ENCODE measurements at places on chromosomes 1 and 21. TPM values are rescaled to one million over a fixed set of nuclear protein-coding genes. Genes with fewer than 3 reads are reported as not detected.

- peaks cover 13% of the 10 kb centered on the region for H3K4me1 ChIP-seq
- DNase-seq: no peak
- no peak overlapping the region for H3K27ac ChIP-seq
- H3K27me3 ChIP-seq: no peaks in the 10 kb centered on the region
- H3K4me3 ChIP-seq: no peak overlapping the region
Measured at GRCh38 chr1:89755591-89755990, 65.2 kb upstream of the LRRC8D start.

GRCh38 chr1:7335224-7335879, 435.7 kb upstream of the VAMP3 start:
- H3K4me3 ChIP-seq: no peak overlapping the region
- no peaks in the 10 kb centered on the region for H3K36me3 ChIP-seq
- no peak overlapping the region for H3K27ac ChIP-seq
- H3K4me1 ChIP-seq: no peaks in the 10 kb centered on the region
- DNase-seq: no peak

GRCh38 chr1:42982641-42983040, 24.0 kb upstream of the SLC2A1 start:
- no peaks in the 10 kb centered on the region for H3K27me3 ChIP-seq
- no peak overlapping the region for H3K27ac ChIP-seq

DNA sequence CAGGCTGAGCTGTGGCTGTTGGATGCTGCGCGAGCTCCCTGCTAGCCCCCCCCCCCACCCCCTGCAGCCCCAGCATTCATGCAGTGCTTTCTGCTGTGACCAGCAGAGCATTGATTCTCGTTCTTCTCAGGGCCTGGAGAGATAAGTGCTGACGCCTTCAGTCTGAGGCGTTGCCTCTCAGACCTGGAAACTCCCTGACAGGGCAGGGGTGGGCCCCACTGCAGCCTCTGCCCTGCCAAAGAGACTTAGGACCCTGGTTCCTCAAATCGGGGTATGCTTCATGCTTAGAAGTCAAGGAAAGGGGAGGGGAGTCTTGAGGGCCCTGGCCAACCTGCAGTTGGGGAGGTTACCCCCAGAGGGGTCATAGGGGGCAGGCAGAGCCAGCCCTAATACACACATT, 38.5 kb downstream of the PTPRF start:
- no peak for DNase-seq
- H3K27me3 ChIP-seq: no peaks in the 10 kb centered on the region
- H3K4me3 ChIP-seq: no peak overlapping the region
- H3K36me3 ChIP-seq: no peaks in the 10 kb centered on the region
- H3K27ac ChIP-seq: no peak overlapping the region

DNA sequence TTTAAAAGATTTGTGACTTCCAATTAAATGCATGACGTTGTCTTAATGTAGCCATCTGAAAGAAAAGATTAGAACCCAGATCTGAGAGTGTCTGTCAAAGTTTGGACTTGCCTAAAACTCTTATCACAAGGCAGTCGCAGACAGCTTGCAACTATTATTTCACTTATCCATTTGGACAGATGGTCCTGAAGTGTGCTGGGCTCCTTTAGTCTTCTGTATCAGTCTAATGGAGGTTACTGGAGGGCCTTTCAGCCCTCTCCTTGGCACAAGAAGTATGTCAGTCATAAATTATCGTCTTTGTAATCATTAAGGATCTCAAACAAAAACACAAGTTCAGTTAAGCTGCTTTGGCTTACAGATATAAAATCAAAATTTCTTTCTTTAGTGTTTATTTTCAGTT, 15.5 kb downstream of the PROX1 start:
- no peak overlapping the region for H3K4me3 ChIP-seq
- no peaks in the 10 kb centered on the region for H3K27me3 ChIP-seq
- H3K36me3 ChIP-seq: no peaks in the 10 kb centered on the region
- H3K27ac ChIP-seq: no peak overlapping the region

- no peak overlapping the region for H3K27ac ChIP-seq
- no peaks in the 10 kb centered on the region for H3K27me3 ChIP-seq
- no peaks in the 10 kb centered on the region for H3K4me1 ChIP-seq
- DNase-seq: no peak
- no peaks in the 10 kb centered on the region for H3K36me3 ChIP-seq
Measured at GRCh38 chr1:36781098-36781497, 253.2 kb downstream of the GRIK3 start.

DNA sequence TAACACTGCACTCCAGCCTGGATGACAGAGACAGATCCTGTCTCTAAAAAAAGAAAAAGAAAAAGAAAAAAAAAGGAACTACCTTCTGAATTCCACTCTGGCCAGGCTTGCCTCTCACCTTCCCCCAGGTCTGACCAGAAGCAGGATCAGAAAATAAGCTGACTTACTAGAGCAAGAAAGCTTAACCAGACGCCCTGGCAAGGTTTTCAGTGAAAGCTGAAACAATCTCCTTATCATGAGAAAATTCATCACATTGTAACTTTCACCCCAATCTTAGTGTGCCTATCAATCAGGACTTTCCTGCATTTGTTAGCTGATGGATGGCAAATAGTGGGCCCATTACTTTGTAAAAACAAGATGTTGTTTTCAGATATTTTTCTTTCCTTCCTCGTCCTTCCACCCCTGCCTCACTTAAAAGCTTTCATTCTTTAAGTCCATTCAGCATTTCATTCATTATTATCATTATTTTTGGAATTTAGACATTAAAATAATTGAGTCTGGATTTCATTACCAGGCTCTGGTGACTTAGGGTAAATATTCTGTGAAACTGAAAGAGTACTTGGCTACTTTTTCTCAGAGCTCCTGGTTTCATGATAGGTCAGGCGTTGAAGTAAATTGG, 96.5 kb upstream of the CD34 start:
- H3K27me3 ChIP-seq: no peaks in the 10 kb centered on the region
- H3K36me3 ChIP-seq: no peaks in the 10 kb centered on the region
- H3K4me3 ChIP-seq: no peak overlapping the region
- DNase-seq: no peak
- no peak overlapping the region for H3K27ac ChIP-seq

DNA sequence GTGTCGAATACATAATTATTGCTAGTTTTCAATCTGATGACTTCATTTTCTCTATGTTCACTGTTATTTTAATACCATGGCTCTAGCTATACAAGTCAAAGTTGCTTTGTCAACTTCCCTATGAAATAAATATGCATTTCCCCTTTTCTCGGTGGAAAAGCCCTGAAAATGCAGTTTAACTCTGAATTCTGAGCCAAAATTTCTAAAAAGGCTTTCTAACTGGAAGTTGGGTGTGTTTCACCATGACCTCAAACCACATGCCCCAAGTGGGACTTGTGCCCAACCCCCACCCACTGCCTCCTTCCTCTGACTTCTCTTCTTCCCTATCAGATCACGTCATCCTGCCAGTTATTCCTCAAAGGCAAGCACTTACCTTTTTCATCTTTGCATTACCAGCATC, 8.9 kb downstream of the MKNK1 start:
- H3K36me3 ChIP-seq: no peaks in the 10 kb centered on the region
- no peak for DNase-seq
- H3K4me3 ChIP-seq: no peak overlapping the region
- H3K27me3 ChIP-seq: no peaks in the 10 kb centered on the region

DNA sequence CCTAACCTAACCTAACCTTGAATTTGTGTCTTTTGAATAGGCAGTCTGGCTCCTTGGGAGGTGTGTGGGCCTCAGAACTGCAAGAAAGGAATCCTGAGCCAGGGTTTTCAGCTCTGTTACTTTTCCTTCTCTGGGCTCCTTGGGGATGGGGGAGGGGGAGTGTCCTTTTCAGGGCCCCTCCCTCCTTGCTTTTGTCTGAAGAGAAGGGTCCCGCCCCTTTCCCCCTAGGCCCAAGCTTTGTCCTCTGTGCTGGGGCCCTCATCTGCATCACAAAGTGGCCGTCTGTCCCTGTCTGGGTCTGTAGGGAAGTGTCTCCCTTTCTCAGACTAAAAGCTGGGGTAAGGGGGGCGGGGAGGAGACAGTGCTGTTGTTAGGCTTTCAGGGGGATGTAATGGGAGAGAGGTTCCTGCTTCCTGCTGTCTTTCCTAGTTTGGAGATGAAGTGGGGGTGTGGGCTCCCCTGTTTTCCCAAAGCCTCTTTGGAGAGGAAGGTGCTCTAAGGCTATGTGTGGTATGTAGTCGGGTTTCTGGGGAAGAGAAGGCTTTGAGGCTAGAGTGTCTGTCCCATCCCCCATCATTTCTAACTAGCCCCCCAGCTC, 3.1 kb downstream of the AGO1 start:
- H3K27me3 ChIP-seq: no peaks in the 10 kb centered on the region
- H3K4me3 ChIP-seq: no peak overlapping the region
- H3K36me3 ChIP-seq: peaks cover 3% of the 10 kb centered on the region
- no peaks in the 10 kb centered on the region for H3K4me1 ChIP-seq
- DNase-seq: peak; percentile 48
- no peak overlapping the region for H3K27ac ChIP-seq

DNA sequence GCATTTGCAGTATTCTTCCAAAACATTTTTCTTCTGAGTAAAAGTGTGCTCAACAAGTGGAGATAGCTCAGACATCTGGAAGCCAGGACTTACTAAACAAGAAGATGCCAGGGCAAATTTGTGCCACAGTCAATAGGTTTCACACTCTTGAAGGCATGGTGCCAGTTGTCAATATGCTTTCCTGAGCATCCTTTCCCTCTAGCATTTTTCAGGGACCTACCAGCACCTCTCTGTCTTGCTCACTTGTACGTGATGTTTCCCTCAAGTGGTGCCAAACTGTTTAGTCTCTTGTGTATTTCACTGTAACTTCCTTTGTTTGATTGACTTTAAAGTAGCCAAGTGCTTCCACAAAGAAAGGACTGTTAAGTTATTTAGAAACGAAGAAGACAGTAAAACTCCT, 194.0 kb upstream of the SGIP1 start:
- H3K36me3 ChIP-seq: no peaks in the 10 kb centered on the region
- no peaks in the 10 kb centered on the region for H3K4me1 ChIP-seq
- H3K27me3 ChIP-seq: no peaks in the 10 kb centered on the region
- H3K27ac ChIP-seq: no peak overlapping the region
- H3K4me3 ChIP-seq: no peak overlapping the region
- no peak for DNase-seq

DNA sequence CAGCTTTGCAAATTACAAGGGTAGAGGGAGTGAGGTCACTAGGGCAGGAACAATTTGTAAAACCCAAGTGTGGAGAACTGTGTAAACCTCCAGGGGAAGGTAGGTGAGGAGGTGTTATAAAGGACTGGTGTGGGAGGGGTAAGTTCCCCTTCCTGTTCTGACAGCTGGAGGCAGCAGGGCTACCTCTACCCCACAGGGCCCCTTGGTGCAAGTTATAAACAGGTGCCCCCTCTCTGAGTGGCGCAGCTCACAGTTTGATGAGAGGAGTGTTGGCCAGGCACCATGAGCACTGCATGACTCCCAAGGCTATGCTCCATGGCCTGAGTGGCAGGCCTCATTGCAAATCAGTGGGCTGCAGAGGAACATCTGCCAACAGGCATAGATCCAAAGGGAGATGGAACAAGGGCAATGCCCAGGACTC, 41.0 kb downstream of the MFSD2A start:
- no peaks in the 10 kb centered on the region for H3K27me3 ChIP-seq
- no peaks in the 10 kb centered on the region for H3K4me1 ChIP-seq
- H3K27ac ChIP-seq: no peak overlapping the region
- no peak for DNase-seq
- no peak overlapping the region for H3K4me3 ChIP-seq

GRCh38 chr1:117544509-117545109, 61.2 kb upstream of the TENT5C start:
- no peak for DNase-seq
- H3K27me3 ChIP-seq: no peaks in the 10 kb centered on the region
- no peak overlapping the region for H3K27ac ChIP-seq

- H3K27me3 ChIP-seq: no peaks in the 10 kb centered on the region
- no peaks in the 10 kb centered on the region for H3K4me1 ChIP-seq
- no peak overlapping the region for H3K27ac ChIP-seq
- no peaks in the 10 kb centered on the region for H3K36me3 ChIP-seq
- H3K4me3 ChIP-seq: no peak overlapping the region
Measured at GRCh38 chr1:39250460-39251240, 46.2 kb downstream of the MACF1 start.

- no peaks in the 10 kb centered on the region for H3K4me1 ChIP-seq
- no peaks in the 10 kb centered on the region for H3K36me3 ChIP-seq
- no peaks in the 10 kb centered on the region for H3K27me3 ChIP-seq
- H3K4me3 ChIP-seq: no peak overlapping the region
- DNase-seq: no peak
Measured at GRCh38 chr21:29176471-29177120, 46.2 kb downstream of the MAP3K7CL start.

DNA sequence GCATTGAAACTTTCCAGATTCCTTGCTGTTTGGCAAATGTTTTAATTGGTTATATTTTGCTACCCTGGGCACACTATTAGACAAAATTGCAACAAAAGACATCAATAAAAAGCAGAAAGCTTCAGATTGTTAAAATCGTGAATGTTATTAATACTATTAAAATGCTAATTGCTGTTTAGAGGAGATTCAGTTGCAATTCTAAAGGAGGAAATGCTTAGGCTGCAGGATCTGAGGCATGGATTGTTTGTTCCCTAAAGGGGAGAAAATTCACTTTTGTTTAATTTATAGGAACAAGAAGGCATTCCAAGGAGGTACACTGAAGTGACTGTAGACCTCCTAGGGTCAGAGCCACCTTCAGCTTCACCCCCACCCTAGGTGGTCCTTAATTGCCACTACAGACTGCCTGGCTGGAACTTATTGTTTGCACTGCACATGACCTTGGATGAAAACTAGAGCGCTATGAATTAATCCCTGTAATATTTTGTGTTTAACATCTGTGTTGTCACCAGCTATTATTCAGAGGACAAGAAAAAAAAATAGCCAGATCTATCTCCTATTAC, 1266.9 kb upstream of the ADGRL2 start:
- no peaks in the 10 kb centered on the region for H3K36me3 ChIP-seq
- no peak for DNase-seq
- peaks cover 11% of the 10 kb centered on the region for H3K4me1 ChIP-seq
- no peak overlapping the region for H3K27ac ChIP-seq

Gene BCAS2
- 51.4 TPM for polyA plus RNA-seq

Gene ZNF593OS
- not detected for polyA plus RNA-seq

Gene NHLH1
- polyA plus RNA-seq: not detected

Gene RPS8
- 1,538 TPM for polyA plus RNA-seq

Gene IGSF9
- 1.3 TPM for polyA plus RNA-seq

Gene ANGPTL1
- polyA plus RNA-seq: 8.2 TPM

Gene LCA5L
- polyA plus RNA-seq: 3.8 TPM

Gene OR2L2
- not detected for polyA plus RNA-seq

Gene SSBP3
- 33.3 TPM for polyA plus RNA-seq

Gene MTARC2
- 95.2 TPM for polyA plus RNA-seq

All from kidney (tissue), 22 donors.